Globus pallidus (tissue), 1 donor: ENCODE measurements at places on chromosomes 6 and 20.

DNA sequence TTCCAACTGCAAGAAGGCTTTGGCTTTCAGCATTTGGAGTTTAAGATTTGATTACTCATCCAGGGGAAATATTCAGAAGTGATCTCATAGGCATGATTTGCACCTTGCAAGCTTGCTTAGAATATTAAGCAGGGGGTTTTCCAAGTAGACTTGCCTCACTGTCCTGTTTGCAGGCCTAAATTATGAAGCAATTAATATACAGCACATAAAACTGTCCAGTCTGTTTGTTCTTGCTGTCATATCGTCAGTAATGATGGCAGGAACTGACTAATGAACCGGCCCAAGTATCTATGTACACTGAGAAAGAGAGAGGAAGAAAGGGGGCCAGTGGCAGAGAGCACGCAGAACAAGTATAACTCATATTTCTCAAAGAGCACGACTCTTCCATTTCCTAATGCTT, 212.5 kb upstream of the SUPT3H start:
- no peak for DNase-seq

DNA sequence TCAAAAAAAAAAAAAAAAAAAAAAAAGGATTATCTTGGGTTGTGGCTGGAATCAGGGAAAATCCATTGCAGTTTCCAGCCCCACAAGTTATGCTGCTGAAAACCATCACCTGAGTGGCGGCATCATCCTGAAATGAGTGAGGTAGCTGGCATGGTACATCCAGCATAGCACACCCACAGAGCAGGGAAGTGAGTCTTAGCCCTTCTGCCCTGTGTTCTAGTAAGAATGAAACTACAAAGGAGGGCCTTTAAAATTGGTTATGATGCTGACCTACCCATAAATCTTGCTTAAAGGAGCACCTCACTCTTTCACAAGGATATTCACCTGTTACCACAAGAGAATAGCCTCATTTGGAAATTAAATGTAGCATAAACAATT, 119.2 kb downstream of the NFATC2 start:
- no peak for DNase-seq

GRCh38 chr6:124028117-124028516, 224.5 kb downstream of the NKAIN2 start:
- DNase-seq: no peak

- no peak for DNase-seq
Observed at GRCh38 chr6:99519446-99519845, 4.2 kb upstream of the USP45 start.

DNA sequence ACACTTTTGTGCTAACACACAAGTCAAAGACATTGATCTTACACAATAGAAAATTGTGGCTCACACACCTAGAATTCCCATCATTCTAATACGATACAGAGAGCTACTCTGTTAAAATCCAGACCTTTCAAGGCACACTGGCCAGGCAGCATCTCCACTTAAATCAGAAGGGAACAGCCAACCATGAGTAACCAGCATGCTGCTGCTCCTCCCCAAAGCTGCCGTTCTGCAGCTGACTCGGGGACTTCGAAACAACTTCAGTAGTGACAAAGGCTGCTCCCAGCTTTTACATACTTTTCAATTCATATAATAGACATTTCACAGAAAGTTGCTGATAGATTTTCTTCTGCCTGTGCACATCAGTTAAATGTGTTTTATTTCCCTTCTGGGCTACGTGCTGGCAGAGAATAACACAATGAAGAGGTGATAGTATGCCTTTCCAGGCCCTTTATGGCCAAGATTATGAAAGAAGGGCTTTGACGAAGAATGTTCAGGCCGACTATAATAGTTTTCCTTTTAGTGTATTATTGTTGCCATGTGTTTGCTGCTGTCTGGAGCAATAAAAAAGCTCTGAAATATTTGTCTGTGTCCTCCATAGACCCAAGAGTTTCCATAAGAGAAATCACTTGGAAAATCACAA, 159.0 kb downstream of the GMDS start:
- no peak for DNase-seq

GRCh38 chr6:32181915-32182529, 2.0 kb downstream of the AGER start:
- DNase-seq: no peak

DNA sequence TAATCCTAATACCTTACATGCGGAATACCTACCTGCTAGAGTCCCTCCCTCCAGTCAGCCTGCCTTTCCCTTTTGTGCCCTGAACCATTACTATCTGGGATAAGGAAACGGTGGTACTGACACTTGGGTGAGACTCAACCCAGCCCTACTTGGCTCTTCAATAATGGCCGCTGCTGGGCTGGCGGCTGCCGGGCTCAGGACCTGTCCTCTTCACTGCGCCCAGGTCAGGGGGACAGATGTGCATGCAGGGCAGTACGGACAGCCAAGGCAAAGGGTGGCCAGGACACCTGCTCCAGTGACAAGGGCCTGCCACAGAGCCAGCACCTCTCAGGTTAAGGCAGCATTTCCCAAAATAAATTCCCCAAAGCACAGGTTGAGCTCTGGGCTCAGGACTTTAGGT, 29.9 kb downstream of the UBE2V1 start:
- no peak for DNase-seq

DNA sequence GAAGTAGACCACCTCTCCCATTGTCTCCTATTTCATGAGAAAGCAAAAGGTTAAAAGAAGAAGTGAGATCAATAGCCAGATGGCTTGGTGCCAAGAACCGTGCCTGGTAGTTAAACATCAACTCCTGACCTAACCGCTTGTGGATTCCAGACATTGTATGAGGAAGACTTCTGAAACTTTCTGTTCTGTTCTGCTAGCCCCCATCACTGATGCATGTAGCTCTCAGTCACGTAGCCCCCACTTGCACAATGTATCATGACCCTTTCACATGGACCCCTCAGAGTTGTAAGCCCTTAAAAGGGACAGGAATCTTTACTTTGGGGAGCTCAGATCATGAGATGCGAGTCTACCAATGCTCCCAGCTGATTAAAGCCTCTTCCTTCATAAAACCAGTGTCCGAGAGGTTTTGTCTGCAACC, 301.2 kb downstream of the RNGTT start:
- DNase-seq: no peak

DNA sequence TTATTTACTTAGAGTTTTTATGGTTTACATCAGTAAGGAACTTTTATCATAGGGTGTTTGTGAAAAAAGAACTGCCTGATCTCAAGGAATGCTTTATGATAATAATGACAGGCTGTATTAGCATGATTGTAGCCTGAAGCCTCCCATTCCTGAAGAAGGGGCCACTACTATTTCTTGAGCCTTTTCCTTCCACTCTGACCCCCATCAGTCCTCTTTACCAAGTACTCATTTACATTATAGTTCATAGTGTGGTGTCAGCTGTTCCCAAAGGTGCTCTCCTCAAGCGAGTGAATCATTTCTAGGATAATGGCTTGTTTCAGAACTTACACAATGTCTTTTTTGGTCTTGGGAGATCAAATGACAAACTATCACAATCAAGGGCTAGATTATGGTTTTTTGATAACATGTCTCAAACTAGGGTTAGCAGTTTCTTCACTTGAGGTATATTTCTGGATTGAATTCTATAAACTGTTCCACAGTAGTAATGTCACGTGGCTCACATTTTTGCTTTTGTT, 283.6 kb downstream of the CDKAL1 start:
- no peak for DNase-seq

GRCh38 chr20:25233016-25233772, 14.7 kb upstream of the PYGB start:
- no peak for DNase-seq

DNA sequence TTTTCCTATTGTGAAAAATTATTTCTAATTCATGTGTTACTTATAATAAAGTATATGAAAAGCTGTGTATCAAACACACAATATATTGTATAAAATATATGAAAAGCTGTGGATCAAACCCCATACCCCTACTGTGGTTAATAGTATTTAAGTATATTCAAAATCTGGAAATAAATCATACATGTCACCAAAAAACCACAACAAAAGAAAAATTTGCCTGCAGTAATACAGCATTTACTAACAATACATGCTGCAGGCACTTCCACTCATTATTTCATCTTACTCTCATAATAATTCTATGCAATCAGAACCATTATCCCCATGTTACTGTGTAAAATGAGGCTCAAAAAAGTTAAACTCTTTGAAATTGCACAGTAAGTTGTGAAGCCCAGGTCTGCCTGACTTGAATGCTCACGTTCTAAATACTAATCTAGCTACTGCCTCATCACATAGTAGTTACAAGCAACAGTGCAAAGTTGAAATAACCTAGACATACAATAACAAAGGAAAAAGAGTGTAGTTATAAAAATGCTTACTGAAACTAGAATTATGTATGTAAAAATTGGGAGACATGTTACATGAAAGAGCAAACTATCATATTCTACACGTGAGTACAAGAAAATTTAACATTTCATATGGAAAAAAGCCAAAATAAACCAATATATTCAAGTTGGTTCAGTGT, 61.7 kb downstream of the FAM217A start:
- no peak for DNase-seq

- DNase-seq: no peak
Observed at GRCh38 chr6:46407246-46407645, 84.0 kb downstream of the RCAN2 start.

GRCh38 chr20:62314339-62314638, 11.5 kb downstream of the ADRM1 start:
- DNase-seq: no peak

DNA sequence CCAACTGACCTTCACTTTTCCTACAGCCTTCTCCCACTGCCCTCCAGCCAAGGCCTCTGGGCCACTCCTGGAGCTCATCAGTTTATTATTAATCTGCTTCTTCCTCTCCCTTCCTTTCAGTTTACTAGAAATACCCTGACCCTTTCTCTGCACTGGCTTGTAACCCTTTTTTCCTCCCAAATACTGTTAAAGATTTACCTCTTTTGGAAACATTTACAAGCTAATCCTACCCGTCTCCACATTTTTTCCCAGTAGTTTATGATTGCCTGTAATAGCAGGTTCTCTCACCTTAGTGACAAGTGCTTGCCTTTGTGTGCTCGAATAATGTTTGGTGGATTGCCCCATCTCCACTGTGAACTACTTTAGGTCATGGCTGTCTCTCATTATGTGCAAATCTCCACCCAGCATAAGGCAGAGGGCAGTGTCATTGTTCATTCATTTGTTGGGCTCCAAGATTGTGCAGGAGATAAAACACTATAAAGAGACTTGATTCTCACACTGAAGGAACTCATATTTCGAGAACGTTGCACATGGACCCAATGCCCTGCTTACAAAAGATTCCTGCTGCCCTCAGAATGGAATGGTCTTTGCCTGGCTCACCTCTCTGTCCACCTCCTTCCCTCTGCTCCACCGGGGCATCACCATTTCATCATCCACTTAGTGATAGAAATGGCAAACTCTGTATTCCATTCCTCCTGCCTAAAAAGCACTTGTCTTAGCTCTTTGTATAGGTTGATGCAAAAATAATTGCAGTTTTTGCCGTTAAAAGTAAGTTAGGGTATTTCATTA, 491.1 kb downstream of the UTRN start:
- DNase-seq: no peak

DNA sequence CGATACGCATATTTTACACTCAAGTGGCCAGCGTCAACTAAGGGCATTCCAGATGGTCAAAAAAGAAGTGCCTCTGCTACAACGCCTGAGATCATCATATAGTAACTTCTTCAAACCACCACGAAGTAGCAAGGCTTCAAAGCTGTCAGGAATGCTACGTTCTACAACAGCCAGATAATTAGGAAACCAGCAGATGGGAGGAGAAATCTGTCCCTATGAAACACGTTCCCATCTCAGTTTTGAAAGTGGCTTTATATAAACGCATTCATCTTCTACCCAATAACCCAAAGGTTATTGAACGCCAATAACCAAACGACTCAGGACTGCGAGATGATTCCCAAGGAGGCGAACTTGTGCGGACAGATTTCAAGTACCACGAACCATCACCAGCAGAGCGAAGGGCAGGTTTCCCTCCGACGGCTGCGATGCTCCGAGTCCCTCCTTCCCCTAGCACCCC, 1.2 kb downstream of the ABHD12 start:
- no peak for DNase-seq

GRCh38 chr6:37289931-37290330, 32.0 kb upstream of the TMEM217 start:
- DNase-seq: no peak

GRCh38 chr20:15875446-15875845, 697.8 kb downstream of the KIF16B start:
- DNase-seq: no peak

- no peak for DNase-seq
Observed at GRCh38 chr6:108872141-108872557, 23.9 kb downstream of the ARMC2 start.

- no peak for DNase-seq
Observed at GRCh38 chr6:120147071-120147871, 797.7 kb upstream of the MAN1A1 start.

DNA sequence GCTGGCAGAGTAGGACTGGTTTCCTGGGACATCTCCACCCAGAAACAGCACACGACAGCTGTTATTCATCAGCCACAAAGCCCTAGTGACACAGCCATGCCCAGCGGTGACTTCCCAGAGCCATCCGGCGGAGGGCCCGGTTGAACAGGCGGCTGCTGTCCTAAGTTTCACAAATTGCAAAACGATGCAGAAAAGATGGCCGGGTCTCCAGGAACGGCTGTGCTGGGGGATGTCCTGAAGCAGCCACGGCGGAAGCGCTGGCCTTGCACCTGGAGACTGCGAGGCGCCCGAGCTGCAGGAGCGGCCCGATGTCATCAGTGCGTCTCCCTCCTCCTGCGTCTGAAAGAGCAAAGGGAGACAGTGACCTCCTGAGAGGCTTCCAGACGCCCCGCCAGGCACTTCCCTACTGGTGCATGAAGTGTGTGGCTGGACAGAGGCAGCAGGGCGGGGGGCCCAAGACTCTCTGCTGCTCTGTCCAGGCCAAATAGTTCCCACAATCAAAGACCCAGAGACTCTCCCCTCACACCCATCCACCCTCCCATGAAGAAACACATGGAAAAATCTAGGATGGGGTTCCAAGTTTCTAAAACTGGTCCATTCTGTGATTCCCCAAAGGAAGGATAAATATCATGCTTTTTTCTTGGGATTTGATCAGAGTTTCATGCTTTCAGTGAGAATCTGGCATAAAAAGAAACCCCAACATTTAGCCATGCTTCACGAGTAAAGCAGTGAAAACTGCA, 44.0 kb downstream of the SSR1 start:
- DNase-seq: no peak
